ENCODE measurements at places on chromosomes 11 and 22.

DNA sequence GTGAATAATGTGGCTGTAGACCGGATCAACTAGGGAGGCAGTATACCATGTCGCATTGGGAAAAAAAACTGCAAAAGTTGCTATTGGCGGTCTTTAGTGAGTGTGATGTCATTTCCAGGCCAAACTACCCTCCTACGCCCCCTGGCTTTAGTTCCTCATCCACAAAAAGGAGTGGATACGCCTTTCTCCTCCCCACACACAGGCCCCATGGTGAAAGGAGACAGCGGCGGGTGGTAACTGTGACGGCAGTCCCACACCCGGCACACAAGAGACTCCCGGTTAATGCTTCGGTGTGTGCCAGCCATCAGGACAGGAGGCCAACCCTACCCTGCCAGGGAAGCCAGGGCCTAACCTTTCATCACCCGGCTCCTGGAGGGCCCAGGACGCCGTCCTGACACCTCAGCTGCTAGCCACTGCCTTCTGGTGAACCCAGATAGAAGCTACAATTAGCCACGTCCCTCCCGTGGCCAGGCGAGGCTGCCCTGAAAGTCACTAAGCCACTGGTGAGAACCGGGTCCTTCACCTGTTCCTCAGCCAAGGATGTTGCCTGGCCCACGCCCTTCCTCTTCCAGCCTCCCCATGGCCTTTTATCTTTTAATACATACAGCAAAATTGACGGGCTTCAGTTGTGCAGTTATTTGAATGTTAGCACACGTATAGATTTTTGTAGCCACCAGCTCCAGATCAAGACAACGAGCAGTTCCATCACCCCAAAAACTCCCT is 10.8 kb downstream of the TP53I11 start:
- DNase-seq, result no peak

DNA sequence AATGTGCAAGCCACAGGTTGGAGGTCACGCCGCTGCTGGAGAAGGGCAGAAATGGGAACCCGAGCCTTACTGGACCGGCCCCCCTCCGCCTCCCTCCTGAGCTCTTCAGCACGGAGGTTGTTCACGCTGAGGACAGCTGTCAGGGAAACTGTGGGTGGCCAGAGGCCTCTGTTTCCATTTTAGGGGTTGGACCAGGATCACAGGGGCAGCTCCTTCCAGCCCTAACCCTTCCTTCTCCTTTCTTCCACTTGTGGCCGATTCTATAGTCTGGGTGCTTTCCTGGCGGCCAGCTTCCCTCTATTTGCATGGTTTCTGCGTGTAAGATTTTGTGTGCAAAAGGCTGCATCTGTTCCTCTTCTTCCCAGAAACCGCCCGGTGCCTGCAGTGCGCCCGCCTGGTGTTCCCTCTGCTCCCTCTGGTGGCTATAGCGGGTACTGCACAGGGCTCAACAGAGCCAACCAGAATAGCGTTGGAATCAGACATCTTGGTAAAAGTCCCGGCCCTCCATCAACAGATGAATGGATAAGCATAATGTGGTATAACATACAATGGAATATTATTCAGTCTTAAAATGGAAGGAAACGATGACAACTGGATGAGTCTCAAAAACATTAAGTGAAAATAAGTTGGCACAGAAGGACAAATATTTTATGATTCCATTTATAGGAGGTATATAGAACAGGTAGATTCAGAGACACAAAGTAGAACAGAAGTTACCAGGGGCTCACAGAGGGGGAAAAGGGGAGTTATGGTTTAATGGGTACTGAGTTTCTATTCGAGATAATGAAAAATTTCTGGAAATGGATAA is 8.4 kb upstream of the SLC22A8 start:
- no peak for DNase-seq

- DNase-seq, result no peak
Measured at GRCh38 chr11:57979532-57980079, 44.1 kb upstream of the OR9Q1 start.

DNA sequence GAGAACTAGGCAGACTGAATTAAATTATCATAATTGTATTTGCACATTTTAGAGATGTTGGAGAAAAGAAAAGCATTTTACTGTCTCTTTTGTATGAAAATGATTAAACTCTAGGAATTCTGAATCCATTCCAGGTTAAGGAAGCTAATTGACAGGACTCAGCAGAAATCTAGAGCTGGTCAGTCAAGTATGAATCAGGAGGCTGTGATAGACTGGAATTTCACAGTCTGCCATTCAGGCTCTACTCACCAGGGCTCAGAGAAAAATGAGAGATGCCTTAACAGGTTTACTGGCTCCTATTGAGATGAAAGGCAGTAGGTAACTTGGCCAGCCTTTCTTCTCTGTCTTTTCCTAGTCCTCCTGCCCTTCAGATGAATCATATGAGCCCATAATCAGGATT is 693.9 kb upstream of the CHORDC1 start:
- no peak for DNase-seq

GRCh38 chr11:12249590-12250260 is 127.6 kb upstream of the PARVA start:
- DNase-seq, result no peak
